CD8-positive, alpha-beta memory T cell (primary cell): ENCODE measurements at places on chromosomes 2 and 18.

DNA sequence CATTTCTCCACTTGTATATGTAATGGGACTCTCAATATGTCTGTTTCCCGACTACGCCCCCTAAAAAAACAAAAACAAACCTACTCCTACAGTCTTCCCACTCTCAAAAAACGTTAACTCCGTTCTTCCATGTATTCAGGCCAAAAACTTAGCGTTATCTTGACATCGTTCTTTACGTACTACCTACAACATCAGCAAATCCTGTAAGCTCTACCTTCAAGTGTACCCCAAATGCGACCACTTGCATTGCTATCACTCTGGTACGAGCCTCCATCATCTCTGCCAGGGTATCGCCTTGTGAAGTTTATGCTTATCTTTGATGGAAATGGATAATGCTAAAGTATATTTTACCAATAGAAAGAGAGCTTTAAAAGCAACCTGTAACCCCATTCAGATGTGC lies 479 bp downstream of the GPATCH11 start:
- DNase-seq, result no peak

- DNase-seq, result no peak
Measured at GRCh38 chr18:8839281-8839680, 133.9 kb downstream of the MTCL1 start.

GRCh38 chr18:63284827-63285733 lies 34.5 kb downstream of the BCL2 start:
- DNase-seq, result no peak

DNA sequence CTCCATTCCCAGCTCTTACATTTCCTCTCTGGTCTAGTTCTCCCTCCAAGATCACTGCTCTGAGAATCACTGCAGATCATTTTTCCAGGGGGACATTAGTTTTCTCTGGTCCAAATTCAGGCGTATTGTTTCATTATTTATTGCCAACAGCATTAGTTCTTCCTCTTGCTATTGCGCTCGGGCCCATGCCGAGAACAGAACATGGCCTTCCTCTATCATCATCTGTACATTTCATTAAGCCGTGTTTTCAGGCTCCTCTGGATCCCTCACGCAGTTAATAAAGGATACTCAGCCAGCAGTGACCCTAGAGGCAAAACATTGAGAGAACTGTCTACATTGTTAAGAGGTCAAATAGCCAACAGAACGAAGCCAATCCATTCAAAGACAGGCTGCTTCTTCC lies 63.9 kb downstream of the CCBE1 start:
- DNase-seq, result no peak

GRCh38 chr2:203412546-203413331 lies 84.5 kb downstream of the ABI2 start:
- no peak for DNase-seq

DNA sequence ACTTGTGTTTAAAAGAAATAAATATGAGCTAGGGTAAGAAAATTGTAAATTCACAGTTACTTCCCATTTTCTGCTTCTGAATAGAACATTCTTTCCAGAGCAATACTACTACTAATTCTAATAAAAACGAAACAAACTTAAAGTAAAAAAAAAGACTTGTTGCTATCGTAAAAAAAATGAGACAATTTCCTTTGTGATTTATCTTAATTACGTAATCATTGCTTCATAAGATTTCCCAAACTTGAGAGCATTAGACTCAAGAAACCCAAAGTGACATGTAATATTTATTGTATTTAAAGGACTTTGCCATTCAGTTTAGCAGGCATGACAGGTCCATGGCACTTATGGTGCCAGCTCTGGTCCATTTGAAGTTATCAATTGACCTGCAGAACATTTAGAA lies 153.8 kb downstream of the AQP4 start:
- no peak for DNase-seq

DNA sequence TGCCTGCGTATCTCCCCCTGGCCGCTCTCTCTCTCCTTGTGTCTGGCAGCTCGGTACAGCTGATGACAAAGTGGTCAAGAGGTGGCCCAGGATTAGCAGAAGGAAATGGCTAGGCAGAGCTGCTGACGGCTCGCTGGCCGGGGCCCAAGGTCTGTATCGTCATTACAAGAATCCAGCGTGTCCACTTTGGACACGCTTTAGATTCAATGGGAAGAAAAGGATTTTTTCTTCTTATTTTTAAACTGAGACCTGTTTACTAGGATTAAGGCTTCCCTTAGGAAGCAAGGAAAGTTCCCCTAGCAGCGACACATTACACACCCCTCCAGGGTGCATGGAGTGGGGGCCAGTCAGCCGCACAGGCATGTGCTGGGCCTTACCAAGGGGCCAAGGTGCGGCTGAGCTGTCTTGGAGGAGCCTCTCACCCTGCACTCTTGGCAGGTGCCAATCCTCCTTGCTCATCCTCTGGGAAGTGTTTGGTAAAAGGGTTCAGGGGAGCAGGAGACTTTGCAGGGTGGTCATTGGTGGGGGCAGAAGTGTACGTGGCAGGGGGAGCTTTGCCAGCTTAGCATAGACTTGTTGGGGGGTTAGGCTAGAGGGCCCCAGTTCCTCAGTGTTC lies 76.8 kb downstream of the POLR1A start:
- DNase-seq, result no peak

- no peak for DNase-seq
Measured at GRCh38 chr18:59929621-59930295, 30.0 kb downstream of the PMAIP1 start.

- DNase-seq, result no peak
Measured at GRCh38 chr2:222892321-222892720, 31.5 kb downstream of the ACSL3 start.

GRCh38 chr2:121830809-121831208 lies 75.4 kb downstream of the TSN start:
- no peak for DNase-seq

- no peak for DNase-seq
Measured at GRCh38 chr2:134132490-134132857, 121.4 kb upstream of the MGAT5 start.

DNA sequence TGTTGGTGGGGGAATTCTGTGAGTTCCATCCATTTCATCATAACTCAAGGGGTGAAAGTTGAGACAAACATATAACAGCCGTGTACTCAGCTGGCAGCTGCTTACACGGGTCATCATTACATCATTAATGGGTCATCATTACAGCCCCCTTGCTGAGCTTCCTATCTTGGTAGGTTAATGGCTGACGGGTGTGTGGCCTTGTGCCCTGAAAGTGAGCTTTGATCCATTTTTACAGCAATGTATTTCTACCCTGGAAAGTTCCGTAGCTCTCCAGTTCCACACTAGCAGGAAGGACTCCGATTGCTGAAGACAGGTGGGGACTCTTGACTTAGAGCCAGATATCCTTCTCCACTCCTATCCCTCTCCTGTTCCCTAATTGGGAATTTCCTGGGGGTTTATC lies 105.2 kb upstream of the DLX2 start:
- DNase-seq, result no peak

- DNase-seq, result no peak
Measured at GRCh38 chr2:128444816-128445522, 126.3 kb upstream of the HS6ST1 start.

- no peak for DNase-seq
Measured at GRCh38 chr2:50097148-50097547, 934.8 kb downstream of the NRXN1 start.

GRCh38 chr2:235050980-235051351 lies 99.1 kb downstream of the SH3BP4 start:
- no peak for DNase-seq

- no peak for DNase-seq
Measured at GRCh38 chr2:157471078-157471477, 27.2 kb upstream of the CYTIP start.

- no peak for DNase-seq
Measured at GRCh38 chr2:196809260-196809659, at the start of gene C2orf66. Gene C2orf66 (minus strand): TSS chr2:196809355. CDS start chr2:196809336, 19 bp downstream.

GRCh38 chr2:29766191-29766590 lies 155.2 kb downstream of the ALK start:
- DNase-seq, result no peak

GRCh38 chr2:164514491-164514890 lies 106.8 kb downstream of the GRB14 start:
- DNase-seq, result no peak

- peak; percentile 8 for DNase-seq
Measured at GRCh38 chr18:596288-596881, 403 bp upstream of the CLUL1 start.

GRCh38 chr18:56207989-56208388 lies 430.4 kb downstream of the TXNL1 start:
- no peak for DNase-seq

- no peak for DNase-seq
Measured at GRCh38 chr2:232363784-232364615, 14.6 kb upstream of the ALPP start.

DNA sequence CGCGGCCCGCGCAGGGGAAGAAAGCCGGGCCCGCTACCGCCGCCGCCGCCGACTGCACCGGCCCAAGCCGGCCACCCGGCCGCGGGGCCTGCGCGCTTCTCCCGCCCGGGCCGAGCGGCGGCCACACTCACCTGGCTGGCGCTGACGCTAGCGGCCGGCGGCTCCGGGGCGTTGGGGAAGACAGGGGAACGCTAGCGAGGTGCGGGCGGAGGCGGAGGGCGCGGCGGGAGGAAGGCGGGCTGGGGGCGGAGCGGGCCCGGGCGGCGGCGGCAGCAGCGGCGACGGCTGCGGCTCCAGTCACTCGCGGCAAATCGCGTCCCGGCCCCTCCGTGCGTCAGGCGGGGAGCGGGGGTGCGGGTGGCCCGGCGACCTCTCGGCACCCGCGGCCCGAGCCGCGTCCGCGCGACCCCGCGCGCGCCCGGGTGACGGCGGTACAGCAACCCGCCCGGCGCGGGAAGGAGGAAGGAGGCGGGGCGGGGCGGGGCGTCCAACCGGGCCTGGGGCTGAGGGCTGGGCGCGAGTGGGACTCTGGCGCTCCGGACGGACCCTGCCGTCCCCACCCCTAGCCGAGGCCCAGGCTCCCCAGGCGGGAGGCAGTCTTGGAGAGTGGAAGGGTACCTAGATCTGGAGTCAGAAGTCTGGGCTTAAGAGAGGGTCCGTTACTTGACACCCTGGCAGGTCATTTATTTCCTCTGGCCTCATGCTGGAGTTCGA lies at the start of gene SESTD1:
Gene SESTD1, minus strand, starts transcription at position 465 of the 714 bp plus-strand sequence. CDS start 72,991 bp downstream, outside the sequence.
- peak; percentile 48 for DNase-seq

DNA sequence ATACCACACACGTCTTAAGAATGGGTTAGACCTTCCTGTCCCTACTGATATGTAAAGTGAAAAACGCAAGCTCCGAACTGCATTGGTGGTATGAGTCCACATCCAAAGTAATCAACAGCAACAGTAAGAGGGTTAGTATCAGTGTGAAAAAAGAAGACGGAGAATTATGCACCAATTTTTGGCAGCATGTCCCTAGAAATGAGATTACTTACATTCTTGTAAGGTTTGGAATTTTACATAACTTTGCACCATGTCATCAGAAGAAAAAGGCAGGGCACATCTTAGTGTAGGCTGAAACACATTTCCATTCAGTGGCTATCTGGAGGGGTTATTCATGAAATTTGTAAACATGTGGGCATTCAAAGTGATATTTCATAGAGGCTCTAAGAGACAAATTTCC lies 88.2 kb downstream of the LONRF2 start:
- no peak for DNase-seq

DNA sequence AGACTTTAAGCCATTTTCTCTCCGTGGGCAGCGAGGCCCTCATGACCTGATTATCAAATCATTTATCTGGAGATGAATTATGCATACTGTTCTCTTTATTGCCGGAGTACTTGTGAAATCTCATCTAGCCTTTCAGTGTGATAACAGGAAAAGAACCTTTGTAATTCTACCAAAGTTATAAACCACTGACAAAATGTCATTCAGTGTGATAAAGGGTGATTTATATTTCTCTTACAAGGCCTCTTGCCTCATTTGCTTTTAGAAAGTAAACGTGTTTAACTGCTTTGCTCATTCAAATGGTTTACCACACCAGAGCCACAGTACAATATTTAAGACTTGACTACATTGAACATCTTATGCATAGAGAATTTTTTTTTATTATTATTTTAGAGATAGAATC lies 13.8 kb downstream of the MTCL1 start:
- no peak for DNase-seq

DNA sequence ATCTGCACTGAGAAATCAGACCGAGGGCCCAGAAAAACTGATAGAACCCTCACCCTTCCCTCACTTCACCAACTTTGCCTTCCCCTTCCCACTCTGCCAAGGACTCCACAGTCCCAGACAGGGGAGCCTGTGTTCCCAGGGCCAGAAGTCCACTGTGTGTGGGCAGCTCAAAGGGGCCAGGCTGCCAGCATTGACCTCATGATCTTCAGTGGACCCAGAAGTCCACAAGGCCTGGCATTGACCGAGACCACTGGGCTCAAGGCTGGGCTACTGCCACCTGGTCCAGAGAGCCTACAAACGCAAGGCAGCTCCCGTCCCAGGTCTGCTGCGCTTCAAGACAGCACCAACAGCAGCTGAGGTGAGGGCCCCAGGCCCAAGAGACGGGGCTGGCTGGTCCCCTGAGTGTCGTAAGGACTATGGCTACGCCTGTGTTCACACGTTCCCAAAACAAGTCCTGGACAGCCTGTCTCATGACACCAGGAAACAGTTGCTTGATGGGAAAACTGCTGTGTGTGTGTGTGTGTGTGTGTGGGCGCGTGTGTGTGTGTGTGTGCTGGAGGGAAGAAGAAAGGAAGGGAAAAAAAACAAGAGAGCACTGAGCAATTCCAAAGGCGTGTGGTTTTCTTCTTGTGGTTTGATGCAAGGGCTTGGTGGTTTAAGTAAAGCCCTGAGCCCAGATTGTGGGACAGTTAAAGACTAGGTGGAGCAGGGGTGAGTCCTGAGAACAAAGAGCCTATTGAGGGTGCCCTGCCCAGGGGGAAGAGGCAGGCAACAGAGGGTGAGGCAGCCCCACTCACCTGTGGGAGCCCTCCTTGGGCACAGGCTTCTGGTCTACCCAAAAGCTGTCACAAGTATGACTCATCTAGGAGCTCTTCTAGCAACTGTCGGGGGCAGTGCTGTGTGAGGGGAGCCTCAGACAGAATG lies 46.6 kb upstream of the ZBTB7C start:
- no peak for DNase-seq

GRCh38 chr2:63053889-63054602 lies 3.4 kb downstream of the OTX1 start:
- DNase-seq, result peak; percentile 39

DNA sequence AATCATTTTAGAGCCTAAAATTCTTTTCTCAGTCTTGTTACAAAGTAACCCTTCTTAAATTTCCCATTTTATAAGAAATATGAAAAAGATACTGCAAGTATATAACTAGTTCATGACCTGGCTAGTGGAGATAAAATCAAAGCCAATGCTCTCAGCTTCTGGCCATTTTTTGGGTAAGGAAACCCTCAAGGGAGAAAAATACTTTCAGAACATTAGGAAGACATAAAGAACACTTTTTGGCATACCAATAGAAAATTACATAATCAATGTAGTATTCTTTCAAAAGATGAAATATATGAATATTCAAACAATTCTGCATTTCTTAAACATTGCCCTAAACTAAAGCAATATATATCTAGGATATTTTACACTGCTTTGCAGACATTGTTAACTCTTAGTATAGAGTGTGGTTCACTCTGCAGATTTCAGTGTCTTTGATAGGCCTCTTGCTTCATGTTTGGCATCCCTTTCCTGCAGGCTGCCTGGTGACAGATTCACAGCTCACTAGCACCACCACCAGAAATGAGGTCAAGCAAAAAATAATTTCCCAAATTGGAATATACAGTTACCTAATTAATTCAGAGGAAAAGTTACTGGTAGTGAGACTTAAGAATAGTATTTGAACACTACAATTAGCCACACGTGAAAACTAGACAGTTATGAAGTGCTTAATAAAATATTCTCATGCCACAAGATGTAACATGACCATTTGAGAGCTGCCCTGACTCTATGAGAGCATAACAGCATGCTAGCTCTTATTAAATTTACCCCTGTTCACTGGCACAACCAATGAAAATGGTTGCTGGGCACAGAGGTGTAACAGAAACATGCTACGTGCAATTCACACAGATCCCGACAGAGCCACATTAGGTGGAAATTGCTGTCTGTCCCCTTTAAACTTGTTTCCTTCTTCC lies 36.0 kb downstream of the PAIP2B start:
- no peak for DNase-seq
